T-helper 2 cell treated with Interferon-gamma antibody and Interleukin-4, amounts not matched to agents 100 ng/mL and 5 ng/mL, for 36 hours (primary cell): ENCODE measurements at places on chromosomes 2 and 18. TPM values are rescaled to one million over a fixed set of nuclear protein-coding genes. Genes with fewer than 3 reads are reported as not detected.

Gene SH2D6
- 0.32 and 0.52 TPM in 2 replicates for total RNA-seq

Gene CARF
- total RNA-seq = 7.0 and 8.0 TPM in 2 replicates

Gene UGT1A3
- total RNA-seq = not detected in 2 replicates

Gene ZFP36L2
- 133 and 135 TPM in 2 replicates for total RNA-seq

Gene EFR3B
- 0.09 TPM in 2 replicates for total RNA-seq

Gene DAPL1
- total RNA-seq = not detected in 2 replicates

Gene STEAP3
- total RNA-seq = 0.09 and 0.27 TPM in 2 replicates

Gene MCM6
- total RNA-seq = 141 and 144 TPM in 2 replicates

Gene FBXO11
- total RNA-seq = 58.1 and 58.6 TPM in 2 replicates

Gene TMEM17
- total RNA-seq = 0.14 and 0.39 TPM in 2 replicates

Gene ARHGAP25
- total RNA-seq = 82.8 and 89.1 TPM in 2 replicates

Gene NR4A2
- total RNA-seq = 1.9 and 2.1 TPM in 2 replicates

Gene SULT1C4
- not detected in 2 replicates for total RNA-seq

Gene DLX1
- total RNA-seq = not detected in 2 replicates
